ENCODE measurements at places on chromosomes 13 and 19. TPM values are rescaled to one million over a fixed set of nuclear protein-coding genes. Genes with fewer than 3 reads are reported as not detected.

KLK3 gene
- total RNA-seq, result not detected

GGN gene
- 0.12 TPM for total RNA-seq

PLIN5 gene
- not detected for total RNA-seq

CEACAM21 gene
- 116 TPM for total RNA-seq

PGLYRP1 gene
- total RNA-seq, result not detected

SPTBN4 gene
- 0.40 TPM for total RNA-seq

IFNL2 gene
- total RNA-seq, result not detected

CERS1 gene
- not detected for total RNA-seq

ZIM2 gene
- total RNA-seq, result not detected

RNF225 gene
- 0.31 TPM for total RNA-seq

MYADM gene
- 91.4 TPM for total RNA-seq

POU4F1 gene
- total RNA-seq, result 0.39 TPM

NAPSA gene
- 4.5 TPM for total RNA-seq

All from activated naive CD4-positive, alpha-beta T cell treated with anti-CD3 and anti-CD28 coated beads, Interleukin-2, amount 10 ng/mL, durations not matched to agents 5 hours and 36 hours (primary cell).